Regular cardiac myocyte (primary cell): ENCODE measurements at places on chromosomes 5 and 9. TPM values are rescaled to one million over a fixed set of nuclear protein-coding genes. Genes with fewer than 3 reads are reported as not detected.

The TMC1 gene
- under 0.01 TPM in 1 of 2 replicates, not detected in the other for total RNA-seq

The OR1J2 gene
- total RNA-seq = 0.28 TPM in 1 of 2 replicates, not detected in the other

The SPATA31A3 gene
- total RNA-seq = not detected in 2 replicates

The RNF208 gene
- 0.19 and 0.28 TPM in 2 replicates for total RNA-seq

The PITX1 gene
- 0.38 TPM in 1 of 2 replicates, not detected in the other for total RNA-seq

The MSMP gene
- total RNA-seq = not detected in 2 replicates

The TXNDC8 gene
- total RNA-seq = not detected in 2 replicates

The PCDHGA2 gene
- 1.5 and 3.1 TPM in 2 replicates for total RNA-seq

The TMEM174 gene
- total RNA-seq = not detected in 2 replicates

The SPINK13 gene
- not detected in 2 replicates for total RNA-seq
